D721Med (cell line): ENCODE measurements at places on chromosomes 3 and 15.

DNA sequence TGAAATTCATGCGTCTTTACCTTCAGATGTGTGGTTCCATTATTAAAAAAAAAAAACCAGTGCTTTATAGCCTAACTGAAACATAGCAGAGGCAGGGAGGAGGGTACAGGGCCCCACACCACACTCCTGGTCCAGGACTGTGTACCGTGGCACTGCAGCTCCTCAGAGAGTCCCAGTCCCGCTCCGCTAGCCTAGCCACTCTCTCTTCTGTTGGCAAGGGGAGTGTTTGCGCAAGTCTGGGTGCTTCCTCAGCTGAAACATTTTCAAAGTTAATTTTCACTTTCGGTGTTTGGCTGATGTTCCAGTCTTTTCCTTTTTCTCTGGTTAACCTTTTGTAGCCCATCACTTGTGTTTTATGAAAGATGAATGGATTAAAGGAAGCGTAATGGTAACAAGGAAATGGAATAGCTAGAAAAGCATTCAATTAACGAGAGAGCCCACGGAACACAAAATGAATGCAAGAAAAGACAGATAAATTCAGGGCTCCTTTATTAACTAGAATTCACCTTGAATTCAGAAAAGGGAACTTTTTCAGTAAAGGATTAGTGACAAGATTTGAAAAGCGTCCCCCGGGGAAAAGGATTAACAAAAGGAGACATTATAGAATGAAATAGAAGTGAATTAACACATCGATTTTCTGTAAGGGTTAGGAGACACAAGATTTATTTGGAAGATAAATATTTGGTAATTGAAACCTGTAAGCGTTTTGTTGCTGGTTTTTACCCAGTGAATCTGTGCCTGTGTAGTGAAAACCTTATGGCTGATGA lies 177.0 kb downstream of the CACNA2D3 start:
- DNase-seq: no peak

DNA sequence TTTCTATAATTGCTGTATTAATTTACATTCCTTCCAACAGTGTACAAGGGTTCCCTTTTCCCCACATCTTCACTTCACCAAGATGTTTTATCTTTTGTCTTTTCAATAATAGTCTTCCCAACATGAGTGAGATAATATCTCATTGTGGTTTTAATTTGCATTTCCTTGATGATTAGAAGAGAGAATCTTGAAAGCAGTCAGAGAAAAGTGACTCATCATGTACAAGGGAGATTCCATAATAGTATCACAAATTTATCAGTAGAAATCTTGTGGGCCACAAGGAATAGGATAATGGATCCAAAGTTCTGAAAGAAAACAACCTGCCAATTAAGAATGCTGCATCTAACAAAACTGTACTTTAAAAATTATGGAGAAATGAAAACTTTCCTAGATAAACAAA lies 189.3 kb downstream of the NECTIN3 start:
- DNase-seq: no peak

DNA sequence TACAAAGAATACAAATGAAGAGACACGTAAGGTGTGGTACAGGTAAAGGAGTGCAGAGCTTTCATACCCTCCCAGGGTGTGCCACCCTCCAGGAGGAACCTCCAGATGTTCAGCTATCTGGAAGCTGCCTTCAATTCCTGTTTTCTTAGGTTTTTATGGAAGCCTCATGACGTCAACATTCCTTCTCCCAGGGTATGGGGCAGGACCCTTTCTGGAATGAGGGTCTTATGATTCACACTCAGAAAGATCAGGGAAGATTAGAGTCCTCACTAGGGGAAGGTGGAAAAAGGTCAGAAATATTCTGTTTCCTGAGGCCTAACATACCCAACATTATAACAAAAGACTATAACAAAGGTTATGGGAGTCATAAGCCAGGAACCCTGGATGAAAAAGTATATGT lies 99.8 kb upstream of the PLCL2 start:
- DNase-seq: no peak

GRCh38 chr3:38139191-38139590 lies 730 bp downstream of the MYD88 start:
- DNase-seq: no peak

- DNase-seq: no peak
Observed at GRCh38 chr3:122014741-122015140, 7.3 kb downstream of the ILDR1 start.

DNA sequence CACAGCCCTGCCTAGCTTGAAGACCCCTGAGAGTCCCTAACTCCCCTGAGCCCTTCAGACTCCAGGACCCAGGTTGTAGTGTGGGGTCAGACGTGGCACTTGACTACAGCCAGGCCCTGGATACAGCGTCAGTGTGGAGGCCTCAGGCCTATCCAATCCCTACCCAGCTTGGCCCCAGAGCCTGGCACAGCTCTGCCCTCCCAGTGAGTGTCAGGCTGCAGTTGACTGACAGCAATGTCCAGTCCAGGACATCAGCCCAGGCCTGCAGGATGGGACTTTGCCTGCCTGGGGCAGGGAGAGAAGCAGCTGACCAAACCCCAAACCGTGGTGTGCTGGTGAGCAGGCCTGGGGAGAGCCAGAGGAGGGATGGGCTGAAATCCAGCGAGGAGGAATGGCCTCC lies 27.3 kb downstream of the KLF13 start:
- no peak for DNase-seq

DNA sequence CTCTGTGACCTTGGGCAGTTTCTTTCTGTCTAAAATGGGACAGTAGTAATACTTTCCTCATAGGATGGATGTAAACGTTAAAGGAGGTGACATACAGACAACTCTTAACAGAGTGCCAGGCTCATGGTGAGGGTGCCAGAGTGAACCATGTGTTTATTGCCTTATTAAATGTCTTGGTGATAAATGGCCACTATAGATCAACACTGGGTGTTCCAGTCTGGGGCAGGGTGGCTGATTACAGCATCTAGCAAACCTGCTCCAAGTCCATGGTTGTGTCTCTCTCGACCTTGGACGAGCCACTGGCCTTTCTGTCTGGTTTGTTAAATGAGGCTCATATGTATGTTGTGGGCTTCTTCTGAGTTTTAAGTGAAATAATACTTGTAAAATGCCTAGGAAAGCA lies 75.1 kb downstream of the TRAK1 start:
- no peak for DNase-seq

DNA sequence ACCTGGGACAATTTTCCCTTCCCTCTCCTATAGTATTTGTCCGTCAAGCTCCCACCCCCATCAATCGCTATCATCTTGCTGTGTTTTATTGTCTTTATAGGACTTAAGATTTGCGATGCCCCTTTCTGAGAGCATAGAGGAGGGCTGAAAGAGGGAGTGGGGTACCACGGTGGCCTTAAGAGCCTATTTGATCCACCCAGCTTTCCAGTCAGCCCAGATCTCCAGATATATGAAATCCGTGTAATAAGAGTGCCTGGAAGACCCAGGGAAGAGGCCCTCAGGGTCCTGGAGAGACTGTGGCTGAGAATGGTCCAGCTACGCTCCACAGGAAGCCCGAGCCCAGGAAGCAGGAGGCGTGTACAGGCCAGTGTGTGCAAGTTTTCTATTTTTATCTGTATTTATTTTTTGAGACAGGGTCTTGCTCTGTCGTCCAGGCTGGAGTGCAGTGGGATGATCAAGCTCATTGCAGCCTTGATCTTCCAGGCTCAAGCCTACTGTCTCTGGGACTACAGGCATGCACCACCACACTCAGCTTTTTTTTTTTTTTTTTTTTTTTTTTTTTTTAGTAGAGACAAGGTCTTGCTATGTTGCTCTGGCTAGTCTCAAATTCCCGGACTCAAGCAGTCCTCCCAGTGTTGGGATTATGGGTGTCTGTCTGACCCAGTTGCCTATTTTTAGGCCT lies 964 bp upstream of the NCKIPSD start:
- no peak for DNase-seq

GRCh38 chr3:165439765-165440164 lies 243.6 kb upstream of the SLITRK3 start:
- no peak for DNase-seq

DNA sequence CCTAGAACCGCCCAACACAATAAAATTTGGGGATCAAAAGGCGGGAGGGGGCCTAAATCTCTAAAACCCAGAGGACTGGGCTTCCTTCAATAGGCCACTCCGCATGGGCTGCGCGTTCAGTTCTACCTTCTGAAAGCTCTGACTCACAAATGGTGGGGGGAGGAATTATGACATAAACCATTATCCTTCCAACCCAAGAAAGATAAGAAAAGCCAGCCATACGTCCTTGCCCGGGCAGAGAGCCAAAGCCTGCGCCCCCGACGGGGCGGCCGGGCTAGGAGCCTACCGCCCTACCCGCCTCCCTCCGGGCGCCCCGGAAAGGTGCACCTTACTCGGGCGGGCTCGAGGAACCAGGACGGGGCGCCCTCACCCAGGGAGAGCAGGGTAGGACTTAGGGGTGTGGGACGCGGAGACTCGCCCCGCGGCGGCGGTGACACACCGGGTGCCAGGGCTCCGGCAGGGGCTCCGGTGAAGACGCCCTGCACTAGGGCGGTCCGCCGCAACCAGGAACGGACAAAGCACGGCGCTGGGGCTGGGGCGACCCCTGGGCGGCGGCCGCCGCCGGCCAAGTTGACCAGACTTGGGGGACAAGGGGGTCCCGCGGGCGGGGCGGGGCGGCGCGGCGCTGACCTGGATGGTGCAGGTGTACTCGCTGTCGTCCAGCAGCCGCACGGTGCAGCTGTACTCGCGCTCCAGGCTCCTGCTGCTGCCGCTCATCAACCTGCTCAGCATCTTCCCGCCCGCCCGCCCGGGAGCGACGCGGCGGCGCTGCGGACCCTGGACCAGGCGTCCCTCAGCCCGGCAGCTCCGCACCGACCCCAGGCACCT lies 534 bp downstream of the FRMD5 start:
- DNase-seq: peak; percentile 20

DNA sequence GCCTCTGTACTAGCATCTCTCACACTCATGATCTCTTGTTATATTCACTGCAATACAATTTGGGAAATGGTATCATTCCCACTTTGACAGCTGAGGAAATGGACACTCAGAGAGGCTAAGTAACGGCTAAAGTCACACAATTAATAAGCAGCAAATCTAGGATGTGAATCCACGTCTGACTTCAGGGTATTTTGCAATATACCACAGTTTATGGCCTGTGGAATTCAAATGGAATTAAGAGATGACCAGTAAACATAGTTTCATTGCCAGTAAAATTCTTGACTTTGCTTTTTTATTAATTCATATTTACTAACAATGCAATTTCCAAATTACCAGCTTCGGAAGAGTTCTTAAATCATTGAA lies 61.1 kb downstream of the CCNL1 start:
- DNase-seq: no peak

DNA sequence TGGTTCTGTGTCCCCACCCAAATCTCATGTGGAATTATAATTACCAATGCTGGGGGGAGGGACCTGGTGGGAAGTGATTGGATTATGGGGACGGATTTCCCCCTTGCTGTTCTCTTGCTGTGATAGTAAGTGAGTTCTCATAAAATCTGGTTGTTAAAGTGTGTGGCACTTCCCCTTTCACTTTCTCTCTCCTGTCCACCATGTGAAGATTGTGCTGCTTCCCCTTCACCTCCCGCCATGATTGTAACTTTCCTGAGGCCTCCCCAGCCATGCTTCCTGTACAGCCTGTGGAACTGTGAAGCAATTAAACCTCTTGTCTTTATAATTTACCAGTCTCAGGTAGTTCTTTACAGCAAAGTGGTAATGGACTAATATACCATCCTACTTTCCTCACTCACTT lies 289.6 kb downstream of the EFHB start:
- no peak for DNase-seq

DNA sequence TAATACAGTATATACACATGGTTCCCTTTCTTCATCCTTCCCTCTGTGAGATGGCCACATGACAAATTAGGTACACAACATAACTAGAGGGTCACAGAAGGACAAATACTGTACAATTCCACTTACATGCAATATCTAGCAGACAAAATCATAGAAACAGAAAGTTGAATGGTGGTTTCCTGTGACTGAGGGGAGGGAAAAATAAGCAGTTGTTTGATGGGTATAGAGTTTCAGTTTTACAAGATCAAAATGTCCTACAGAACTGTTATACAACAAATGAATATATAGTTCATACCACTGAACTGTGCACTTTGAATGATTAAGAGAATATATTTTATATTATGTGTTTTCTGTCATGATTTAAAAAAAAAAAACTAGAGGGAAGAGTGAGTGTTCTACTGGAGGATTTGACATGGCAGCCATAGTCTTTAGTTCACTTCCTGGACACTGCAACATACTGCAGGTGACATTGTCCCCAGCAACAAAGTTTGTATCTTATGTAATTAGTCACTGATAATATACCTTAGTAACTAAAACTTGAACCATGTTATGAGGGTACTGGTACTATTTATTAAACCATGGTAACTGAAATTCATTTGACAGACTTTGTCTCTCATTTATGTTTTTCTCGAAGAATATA lies 37.2 kb downstream of the CCDC54 start:
- no peak for DNase-seq

- DNase-seq: no peak
Observed at GRCh38 chr15:88219623-88220022, 36.9 kb downstream of the NTRK3 start.

- DNase-seq: no peak
Observed at GRCh38 chr15:25439369-25439836, 579 bp upstream of the UBE3A start.

DNA sequence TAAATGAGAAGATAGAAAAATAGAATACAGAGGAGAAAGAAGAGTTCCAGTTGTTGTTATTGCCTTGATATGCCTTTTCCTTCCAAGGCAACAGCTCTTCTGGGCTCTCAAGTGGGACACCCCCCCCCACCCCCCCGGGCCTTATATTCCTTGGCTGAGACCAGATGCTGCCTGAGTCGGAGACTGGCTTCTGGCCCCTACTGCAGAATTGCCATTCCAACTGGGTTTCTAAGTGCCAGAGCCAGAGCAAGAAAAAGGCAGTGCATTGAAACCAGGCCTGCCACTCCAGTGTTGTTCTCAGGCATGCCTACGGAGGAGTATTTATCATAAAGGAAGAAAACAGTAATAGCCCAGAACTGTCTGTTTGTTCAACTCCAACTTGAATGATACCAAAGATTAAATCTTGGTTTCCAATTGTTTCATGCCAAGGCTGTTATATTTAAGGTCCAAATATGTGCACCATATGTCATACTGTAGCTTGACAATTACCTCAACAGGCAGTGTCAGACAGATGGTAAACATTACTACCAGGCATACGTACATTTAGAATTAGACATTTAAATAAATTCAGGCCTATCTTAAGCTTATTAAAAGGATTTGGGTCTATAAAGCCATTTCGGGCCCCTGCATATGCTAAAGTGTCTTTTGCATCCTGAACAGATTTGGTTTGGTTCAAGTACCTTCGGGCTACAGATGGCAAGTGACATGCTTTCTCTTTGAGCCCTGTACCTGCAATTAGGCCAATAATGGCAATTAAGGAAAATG lies 209.9 kb upstream of the SEMA6D start:
- no peak for DNase-seq

- DNase-seq: no peak
Observed at GRCh38 chr3:88267441-88267840, 117.7 kb downstream of the C3orf38 start.

DNA sequence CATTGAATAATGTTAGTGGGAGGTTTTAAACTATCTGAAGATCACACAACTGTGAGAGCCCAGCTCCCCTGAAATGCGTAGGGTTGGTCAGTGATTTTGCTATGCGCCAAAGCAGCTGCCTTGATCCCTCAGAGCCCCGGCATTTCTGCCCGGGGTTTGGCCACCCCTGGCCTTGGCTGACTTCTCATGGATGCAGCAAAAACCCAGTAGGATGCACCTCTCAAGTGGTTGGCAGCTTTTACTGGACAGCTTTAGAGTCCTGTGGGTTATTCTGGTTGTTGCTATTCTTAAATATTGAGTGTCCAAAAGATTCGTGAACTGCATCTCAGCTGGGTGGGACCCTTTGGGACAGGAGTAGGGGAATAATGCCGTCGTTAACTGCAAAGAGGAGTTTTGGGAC lies 291.7 kb upstream of the CTDSPL start:
- DNase-seq: no peak

- no peak for DNase-seq
Observed at GRCh38 chr15:67803299-67803698, 22.0 kb upstream of the SKOR1 start.
